SIG-M5 (cell line): ENCODE measurements at places on chromosomes 3 and 15.

DNA sequence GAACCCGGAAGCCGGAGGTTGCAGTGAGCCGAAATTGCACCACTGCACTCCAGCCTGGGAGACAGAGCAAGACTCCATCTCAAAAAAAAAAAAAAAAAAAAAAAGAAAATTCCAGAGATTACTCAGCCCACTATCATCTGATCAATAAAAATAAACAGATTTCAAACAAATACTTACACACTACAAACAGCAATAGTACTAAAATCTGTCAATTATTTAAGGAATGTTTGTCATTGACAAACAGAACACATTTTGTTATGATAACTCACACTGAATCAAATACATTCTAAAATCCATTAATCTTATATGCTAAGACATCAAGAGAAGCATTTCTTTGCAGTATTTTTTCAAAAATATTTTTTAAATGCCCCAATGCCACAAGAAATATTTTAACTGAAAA is 7.6 kb downstream of the MYO9A start:
- no peak for DNase-seq

- DNase-seq: no peak
Measured at GRCh38 chr15:97623091-97623661, 337.3 kb upstream of the ARRDC4 start.

- DNase-seq: no peak
Measured at GRCh38 chr3:152621006-152621868, 213.7 kb upstream of the P2RY1 start.

GRCh38 chr15:32872621-32873283 is 154.9 kb downstream of the GREM1 start:
- DNase-seq: no peak

GRCh38 chr3:15726881-15727280 is 70.9 kb downstream of the ANKRD28 start:
- no peak for DNase-seq

- no peak for DNase-seq
Measured at GRCh38 chr3:48276911-48277641, 36.2 kb downstream of the ZNF589 start.

DNA sequence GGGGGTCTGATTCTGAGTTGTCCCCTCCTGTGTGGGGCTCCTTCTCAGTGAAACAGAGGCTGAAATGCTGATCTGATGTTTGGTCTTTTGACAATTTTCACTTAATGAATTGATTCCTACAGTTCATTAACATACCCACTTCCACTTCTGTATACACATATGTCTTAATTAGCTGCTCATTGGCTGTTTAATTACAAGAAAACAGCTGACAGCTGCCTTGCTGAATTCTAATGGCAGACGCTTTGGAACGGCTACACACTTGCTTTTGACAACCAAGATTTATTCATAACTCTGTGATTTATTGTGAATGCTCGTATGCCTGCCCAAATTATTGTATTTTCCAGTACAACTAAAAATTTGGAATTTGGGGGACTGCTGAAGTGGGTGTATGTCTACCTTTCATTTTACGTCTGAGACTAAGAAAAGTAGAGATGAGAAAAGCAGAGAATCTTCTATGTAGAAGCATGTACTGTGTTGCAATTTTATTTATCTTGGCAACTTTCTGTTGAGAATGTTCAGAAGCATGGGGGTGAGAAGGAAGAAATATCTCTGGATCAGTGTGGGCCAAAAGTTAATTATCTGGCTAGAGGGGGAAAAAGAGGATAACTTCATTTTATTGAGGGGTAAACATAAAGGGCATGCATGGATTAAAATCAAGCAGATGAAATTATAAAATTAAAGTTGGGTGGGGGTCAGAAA is 46.5 kb upstream of the ICE2 start:
- no peak for DNase-seq

- no peak for DNase-seq
Measured at GRCh38 chr3:185976977-185977678, 39.3 kb upstream of the TRA2B start.

DNA sequence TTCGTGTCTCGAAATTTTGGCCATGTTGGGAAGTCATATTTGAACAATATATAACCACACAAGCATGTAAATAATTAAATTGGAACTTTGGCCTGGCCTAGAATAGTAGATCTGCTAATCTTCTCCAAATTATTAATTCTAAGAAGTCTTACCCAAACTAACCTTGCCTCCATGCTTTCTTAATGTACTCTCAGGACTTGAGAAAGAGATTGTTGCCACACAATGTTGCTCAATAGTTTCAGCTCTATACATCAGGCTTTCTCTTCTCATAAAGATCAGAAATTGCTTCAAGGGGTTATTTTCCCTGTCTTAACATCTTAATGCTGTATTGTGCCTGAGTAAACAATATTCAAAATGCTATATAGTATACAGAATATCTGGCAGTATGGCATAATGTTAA is 202.7 kb upstream of the LRIG1 start:
- DNase-seq: no peak

- DNase-seq: no peak
Measured at GRCh38 chr3:31010491-31010890, 116.0 kb upstream of the GADL1 start.

DNA sequence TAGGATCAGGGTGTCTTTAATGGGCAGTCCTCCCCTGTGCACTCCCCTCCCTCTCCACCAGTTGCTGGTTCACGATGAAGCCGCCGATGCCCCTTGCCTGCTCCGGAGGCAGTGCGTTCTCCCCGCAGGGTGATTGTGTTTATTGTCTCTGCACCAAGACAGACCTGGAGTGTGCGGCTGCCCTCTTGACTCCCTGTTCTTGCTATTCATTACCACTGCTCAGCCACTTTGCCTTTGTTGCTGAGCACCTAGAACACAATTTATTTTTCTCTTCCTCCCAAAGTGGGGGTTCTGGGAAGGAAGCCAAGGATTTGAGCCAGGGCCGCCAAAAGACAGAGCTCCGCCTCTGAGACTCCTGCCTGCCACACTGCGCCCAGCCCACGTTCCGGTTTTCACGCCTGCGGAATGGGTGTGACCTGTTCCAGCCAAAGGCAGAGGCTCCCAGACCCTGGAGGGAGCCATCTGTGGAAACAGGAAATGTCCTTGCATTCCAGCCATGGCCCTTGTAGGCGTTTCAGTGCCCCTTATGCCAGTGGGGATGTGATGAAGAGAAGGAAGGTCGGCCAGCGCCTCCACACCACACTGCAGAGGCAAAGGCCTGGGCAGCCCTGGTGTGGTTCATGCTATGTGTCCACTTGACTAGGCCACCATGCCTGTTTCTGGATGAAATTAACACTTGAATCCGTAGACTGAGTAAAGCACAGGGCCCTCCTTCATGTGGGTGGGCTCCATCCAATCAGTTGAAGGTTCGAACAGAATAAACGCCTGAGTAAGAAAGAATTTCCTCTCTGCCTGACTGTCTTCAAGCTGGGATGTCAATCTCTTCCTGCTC is 85.8 kb downstream of the HMG20A start:
- no peak for DNase-seq

DNA sequence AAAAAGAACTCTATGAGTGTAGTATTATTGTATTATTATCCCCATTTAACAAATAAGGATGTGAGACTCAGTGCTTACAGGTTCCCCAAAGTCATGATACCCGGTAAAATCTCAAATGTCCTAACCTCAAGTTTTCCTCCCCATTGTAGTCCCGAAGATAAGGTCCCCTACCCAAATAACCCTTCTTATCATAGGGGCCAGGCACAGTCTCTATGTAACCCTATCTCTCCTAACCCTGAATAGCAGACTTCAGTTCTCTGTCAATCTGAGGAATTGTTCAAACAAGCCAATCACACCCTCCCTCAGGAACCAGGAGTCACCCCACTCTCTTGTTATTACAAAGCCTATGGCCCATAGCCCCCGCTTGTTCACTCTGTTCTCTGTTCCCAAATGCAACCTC is 10.5 kb upstream of the SUSD5 start:
- DNase-seq: no peak

GRCh38 chr15:91100814-91101607 is 954 bp downstream of the SV2B start:
- DNase-seq: no peak

DNA sequence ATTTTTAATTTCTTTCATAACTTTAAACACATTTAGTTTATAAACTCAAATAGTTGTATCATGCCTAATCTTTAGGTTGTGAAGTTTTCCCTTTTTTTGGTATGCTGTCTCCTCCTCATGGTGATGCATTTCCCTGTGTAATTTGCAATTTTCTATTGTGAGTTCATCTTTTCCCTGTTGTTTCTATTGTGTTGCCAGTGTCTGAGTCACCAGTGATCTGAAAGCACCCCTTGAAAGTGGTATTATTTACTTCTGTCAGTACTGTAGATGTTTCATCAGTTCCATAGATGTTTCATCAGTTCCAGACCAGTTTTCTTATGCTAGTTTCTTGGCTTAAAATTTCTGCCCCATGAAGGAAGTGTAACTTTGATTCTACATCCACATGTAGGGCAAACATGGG is 80.6 kb downstream of the OXSM start:
- no peak for DNase-seq

DNA sequence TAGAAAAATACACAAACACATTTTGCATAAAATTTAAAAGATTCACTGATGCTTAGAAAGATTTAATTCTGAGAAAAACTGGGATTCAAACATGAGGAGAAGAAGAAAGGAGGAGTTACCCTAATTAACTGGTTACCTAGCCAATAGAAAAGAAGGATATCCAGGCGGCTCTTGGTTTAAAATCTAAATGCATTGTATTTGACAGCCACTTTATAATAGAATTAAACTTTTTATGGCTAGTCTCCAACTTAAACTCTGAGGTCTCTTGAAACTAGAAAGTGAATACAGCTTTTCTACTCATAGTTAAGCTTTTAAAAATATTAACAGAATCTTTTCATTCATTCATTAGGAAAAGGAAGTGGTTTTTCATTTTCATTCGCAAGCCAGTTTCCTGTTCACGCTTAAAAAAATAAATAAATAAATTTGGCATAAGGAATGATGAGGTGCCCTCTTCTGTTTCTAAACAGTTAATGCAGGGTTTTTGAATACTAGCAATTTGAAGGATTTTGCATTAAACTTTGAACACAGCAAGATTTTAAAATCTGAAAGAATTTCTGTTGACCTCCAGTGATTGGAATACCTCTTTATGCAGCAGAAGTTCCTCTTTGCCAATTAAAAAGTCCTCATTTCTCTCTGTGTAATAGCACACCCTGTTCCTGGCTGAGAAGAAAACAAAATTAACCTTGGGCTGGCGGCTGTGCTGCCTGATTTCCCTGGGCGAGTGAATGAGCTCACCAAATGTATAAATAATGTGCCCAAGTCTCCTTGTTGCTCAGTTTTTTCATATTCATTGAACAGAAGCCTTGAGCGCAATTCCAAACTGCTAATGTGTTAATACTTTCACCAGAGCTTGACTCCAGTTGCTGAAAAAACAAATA is 105.1 kb downstream of the ZMAT3 start:
- DNase-seq: no peak

GRCh38 chr3:99023590-99024192 is 122.2 kb upstream of the DCBLD2 start:
- DNase-seq: no peak

DNA sequence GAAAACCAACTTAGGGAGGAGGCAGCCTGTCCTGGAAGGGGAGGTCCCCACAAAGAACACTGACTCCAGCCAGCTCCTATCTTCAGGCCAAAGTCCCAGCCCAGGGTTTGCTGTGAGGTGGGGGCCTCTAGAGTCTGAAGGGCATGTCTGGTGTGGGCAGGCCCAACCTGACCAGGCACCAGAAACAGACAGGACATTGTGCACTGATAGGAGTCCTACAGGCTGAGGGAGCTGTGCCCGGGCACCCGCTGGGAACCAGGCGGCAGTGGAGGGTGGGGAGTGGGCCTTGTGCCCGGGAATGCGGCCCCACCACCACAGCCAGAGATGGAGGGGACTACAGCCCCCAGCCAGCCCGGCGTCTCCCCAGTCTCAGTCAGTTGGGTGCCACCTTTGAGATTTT is 161.4 kb downstream of the WNT7A start:
- no peak for DNase-seq

DNA sequence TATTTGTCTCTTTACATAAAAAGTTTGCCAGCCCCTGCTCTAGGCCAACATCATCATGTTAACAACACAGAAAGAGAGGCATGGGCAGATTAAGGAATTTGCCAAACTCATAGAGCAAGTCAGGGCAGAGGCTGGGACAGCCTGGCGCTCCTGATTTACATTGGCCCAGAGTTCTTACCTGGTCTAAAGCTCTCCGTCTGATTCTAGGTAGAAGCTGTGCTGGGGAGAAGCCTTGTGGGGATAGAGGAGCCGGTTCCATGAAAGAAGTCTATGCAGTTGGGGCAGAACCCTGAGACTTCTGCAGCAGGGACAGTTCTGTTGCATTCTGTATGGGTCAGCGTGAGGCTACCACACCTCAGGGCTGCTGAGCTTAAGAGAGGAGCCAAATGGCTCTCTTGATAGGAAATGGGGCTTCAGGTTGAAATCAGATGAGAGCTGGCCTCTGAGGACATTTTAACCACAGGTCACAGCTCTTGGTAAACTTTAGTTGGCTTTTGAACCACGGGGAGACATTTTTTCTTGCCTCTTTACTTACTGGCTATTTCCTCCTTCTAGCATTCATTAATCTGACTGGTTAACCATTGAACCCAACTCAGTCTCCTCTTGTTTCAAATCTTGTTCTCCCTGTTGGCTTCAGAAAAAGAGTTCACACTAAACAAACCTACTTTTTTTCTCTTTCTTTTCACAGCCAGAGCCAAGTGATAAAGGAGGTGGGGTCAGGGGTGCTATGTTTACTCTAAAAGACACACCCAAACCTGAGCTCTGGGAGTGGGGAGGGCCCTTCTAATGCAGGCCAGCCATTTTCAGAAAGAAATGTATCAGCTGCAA is 250.7 kb downstream of the OPA1 start:
- DNase-seq: no peak

DNA sequence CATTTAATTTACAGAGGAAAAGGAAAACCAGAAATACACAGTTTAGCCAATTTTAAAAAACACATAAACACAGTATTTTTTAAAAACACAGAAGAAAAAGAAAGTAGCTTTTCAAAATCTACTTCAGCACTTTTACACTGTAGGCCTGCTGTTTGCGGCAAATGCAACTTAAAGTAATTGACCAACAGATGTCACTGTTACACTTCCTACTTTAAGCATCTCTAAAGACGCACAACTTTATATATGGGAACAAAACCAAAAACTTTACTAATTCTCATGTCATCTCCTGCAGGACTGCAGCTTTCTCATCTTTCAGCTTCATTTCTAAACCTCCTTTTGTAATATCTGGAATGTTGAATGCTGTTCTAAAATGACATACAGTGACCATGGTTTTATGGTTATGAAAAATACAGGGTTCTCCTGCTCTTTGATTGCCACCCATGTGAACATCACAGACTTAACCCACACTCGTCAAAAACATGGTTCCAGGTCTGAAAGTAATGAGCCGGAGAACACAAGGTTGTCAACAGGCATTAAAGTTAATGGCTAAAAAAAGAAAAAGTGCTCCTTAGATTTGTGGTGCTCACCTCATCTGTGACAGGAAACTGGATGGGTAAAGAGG is 107.9 kb downstream of the FMN1 start:
- DNase-seq: no peak

GRCh38 chr3:98705694-98706093 is 57.4 kb upstream of the ST3GAL6 start:
- DNase-seq: no peak

DNA sequence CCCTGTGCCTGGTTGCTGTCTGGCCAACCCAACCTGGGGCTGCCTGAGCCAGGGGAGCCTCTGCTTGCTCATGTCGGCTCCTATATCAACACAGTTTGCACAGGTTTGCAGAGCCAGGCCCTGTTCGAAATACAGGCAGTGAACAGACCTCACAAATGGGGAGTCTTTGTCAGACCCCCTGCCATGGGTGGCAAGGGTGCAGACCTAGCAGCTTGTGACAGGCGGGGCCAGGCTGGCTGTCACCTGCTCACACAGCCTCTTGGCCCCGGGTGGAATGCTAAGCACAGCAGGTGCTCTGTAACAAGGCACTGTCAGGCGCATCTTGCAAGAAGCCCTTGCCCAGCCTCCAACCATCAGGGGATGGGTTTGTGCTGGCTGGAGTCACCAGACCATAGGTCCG is 47.3 kb downstream of the BDH1 start:
- DNase-seq: no peak
